T-helper 2 cell treated with Interferon-gamma antibody and Interleukin-4, amounts not matched to agents 5 μg/mL and 100 μg/mL, for 36 hours (primary cell): ENCODE measurements at places on chromosomes 6 and 20.

DNA sequence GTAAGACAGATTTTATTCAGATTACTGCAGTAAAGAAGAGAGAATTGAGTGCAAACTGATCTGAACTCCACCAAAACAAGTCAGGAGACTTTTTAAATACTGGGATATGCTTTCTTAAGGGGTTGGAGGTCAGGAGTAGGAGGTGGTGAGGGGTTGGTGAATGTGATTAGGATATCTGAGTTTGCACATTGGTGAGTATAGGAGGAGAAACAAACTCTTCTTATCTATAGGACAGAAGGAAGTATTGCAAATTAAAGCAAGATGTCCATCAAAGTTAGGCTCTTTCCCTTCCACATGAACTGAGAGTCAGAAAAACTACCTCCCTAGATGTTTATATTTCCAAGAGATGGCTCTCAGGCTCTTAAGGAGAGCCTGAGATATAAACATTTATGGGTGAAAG, 114.6 kb upstream of the HTR1E start:
- DNase-seq = no peak

- no peak for DNase-seq
Measured at GRCh38 chr6:167742719-167743303, 83.9 kb upstream of the AFDN start.

DNA sequence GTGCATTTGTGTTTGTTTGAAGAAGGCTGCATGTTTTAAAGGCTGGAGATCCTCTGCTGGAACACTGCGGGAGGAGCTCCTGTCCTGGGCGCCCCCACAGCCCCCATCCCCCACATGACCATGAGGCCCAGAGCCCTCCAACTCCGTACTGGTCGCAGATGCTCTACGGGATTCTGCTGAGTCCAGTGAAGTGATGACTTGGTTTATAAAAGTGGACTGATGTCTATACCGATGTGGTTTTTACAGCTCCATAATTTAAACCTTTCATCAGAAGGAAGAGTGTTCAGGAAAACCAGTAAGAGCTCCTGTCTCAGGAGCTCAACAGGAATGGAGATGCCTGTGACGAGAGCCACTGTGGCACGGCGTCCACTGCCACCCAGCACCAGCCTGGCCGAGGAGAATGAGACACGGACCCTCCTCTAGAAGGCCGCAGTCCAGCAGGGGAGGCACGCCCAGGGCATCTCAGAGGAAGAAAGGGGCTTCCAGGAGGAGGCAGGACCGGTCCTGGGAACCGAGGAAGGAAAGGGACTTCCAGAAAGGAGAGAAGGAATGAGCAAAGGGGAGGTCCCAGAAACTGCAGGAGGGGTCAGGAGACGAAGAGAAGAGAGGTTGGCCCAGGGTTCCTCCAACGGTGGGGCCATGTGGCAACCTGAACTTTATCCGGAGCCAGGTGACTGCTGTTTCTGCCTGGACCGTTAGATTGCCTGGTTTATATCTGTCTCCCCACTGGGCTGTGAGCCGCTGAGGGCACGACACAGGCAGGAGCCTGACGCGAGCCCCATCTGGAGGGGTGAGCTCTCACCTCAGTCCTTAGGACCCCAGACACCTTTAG, 26.9 kb downstream of the BFSP1 start:
- DNase-seq = no peak

GRCh38 chr6:124989136-124989983, 27.1 kb downstream of the RNF217 start:
- DNase-seq = no peak

- no peak for DNase-seq
Measured at GRCh38 chr6:162200945-162201690, 526.4 kb downstream of the PRKN start.

DNA sequence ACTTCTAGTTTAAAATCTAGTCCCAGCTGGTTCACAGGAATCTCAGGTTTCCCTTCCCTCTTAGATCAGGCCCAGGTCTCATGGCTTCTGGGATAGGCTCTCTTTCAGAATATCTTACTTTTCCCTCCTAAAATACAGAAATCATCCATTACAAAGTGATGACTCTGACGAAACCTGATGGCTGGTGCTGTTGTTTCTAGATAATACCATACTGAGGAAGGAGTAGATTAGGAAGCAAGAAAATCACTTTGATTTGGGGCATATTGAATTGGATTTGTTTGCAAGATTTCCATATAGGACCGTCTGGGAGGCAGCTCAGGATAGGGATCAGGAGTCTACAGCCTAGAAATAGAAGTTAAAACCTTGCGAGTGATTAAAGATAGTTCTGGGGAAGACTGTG, 3.6 kb downstream of the ZKSCAN3 start:
- no peak for DNase-seq

- DNase-seq = no peak
Measured at GRCh38 chr6:75642311-75642710, 40.6 kb downstream of the SENP6 start.

DNA sequence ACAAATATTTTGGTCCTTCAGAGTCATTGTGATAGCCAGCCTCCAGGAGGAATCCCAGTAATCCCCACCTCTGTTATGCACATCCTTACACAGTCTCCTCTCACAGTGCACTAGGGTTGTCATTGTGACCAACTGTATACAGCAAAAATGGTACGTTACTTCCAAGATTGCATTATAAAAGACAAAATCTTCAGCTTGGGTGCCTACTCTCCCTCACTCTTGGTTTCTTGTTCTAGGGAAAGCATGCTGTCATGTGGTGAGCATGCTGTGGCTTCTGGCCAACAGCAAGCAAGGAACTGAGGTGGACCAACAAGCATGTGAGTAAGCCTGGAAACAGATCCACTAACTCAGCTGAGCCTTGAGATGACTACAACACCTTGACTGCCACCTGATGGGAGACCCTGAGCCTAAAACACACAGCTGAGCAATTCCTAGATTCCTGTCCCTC, 130.1 kb upstream of the DST start:
- no peak for DNase-seq
